Stimulated activated CD8-positive, alpha-beta memory T cell treated with anti-CD3 and anti-CD28 coated beads, Interleukin-15, amount 100 ng/mL, for 1 hour (primary cell): ENCODE measurements at places on chromosomes 6 and 20.

DNA sequence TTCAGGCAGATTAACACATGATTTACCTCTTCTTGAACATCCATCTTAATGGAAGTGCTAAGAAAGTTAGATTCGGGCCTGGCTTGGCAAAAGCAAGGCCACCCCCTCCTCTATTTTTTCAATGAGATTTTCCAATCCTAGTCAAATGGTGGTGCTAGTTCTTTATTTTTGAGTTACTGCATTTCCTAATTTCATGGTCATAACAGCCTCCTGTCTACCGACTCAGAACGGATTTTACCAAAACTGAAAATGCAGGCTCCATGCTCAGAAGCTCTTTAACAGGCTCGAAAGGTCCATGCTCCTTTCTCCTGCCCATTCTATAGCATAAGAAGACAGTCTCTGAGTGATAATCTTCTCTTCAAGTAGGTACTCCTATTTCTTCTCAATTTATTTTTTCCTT is 117.2 kb upstream of the ESR1 start:
- no peak for DNase-seq

- DNase-seq, result no peak
Observed at GRCh38 chr6:107488875-107489635, 862 bp upstream of the SOBP start.

GRCh38 chr20:1075616-1076015 is 42.8 kb upstream of the PSMF1 start:
- DNase-seq, result no peak

GRCh38 chr20:53679597-53680309 is 86.1 kb upstream of the ZNF217 start:
- DNase-seq, result no peak

GRCh38 chr6:217048-217659 is 75.1 kb upstream of the DUSP22 start:
- no peak for DNase-seq

- no peak for DNase-seq
Observed at GRCh38 chr6:169723991-169724493, 258 bp downstream of the PHF10 start.

- DNase-seq, result no peak
Observed at GRCh38 chr6:132511210-132511830, 1.6 kb downstream of the STX7 start.

DNA sequence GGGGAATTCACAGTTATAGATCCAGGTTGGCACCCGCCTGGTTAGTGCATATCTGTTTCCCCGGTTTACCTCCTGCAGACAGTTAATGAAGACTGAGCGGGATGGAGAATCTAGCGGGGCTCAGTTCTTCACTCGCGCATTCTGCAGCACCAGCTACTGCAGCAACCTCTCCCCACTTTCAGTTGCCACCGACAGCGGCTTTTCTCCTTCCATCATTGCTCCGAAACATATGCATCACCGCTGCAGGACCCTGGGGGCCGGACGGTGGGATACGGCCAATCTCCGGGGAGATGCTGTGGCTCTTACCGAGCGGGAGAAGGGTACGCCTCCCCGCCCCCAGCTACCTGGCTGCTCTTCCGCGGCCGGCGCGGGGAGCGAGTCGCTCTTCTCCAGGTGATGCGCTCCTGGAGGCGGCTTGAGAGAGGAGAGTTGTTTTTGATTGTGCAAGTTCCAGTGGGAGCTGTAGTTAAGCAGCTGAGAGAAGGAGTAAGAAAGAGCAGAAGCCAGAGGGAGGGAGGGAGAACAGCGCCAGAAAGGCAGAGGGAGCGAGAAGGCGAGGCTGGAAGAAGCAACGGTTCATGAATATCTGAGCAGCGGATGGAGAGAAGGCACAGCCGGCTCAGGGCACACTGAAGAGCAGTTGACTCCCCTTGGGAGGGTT is at the start of gene SGK1:
Gene SGK1 (minus strand): TSS at position 642 of the 661 bp plus-strand sequence. CDS start 652 bp downstream, outside the sequence.
- DNase-seq, result peak; percentile 0

DNA sequence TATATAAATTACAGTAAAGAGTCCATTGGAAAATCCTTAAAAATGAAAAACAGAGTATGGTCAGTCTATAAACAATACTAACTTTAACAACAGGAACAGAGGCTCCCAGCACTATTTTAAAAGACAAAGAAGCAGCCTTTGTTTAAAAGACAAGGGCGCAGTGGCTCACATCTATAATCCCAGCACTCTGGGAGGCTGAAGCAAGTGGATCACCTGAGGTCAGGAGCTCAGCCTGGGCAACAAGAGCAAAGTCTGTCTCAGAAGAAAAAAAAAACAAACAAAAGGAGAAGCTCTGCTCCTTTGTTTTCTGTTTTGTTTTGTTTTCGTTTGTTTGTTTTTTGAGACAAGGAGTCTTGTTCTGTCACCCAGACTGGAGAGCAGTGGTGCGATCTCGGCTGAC is 89.4 kb downstream of the DTNBP1 start:
- no peak for DNase-seq

DNA sequence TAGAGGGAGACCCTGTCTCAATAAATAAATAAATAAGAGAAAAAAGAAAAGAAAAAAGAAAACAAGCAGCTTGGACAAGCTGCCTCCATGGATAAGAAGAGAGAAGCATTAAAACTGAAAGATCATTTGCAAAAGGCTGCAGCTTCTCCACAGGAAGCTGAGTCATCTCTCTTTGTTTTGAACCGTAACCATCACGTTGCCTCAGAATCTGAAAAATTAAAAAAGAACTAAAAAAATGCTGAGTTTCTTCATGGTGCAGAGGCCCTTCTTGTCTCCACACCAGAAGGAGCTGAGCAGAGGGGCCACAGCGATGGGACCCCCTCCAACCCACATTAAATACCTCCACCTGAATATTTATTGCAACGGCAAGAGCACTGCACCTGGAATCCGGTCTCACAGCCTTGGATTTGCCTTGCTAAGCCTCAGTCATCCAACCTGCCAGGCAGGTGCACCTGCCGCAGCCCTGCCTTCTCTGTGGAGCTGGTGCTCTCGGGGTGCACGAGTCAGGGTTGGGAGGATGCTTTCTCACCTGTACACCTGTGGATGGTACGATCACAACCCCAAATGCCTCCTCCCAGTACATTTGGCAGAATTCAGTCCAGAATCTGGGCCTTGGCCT is 28.1 kb downstream of the TOX2 start:
- DNase-seq, result no peak

DNA sequence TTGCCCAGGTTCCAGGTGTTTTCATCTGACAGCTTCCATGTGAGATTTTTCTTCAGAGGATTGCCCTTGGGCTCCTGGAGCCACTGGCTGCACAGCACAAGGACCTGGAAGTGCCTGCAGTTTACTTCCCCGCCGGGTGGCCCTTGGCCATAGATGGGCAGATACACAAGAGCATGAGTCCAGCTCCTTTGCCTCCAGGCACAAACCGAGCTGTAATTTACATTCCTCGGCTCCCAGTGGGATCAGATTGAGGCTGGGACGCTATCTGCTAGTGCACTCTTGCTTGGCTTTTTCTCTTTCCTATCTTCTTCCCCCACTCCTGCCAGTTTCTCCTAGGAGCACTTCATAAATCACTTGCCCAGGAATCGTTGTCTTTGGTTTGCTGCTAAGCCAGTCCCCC is 85.4 kb upstream of the RALY start:
- no peak for DNase-seq

- DNase-seq, result no peak
Observed at GRCh38 chr6:114064862-114065261, 93.9 kb upstream of the HDAC2 start.

- no peak for DNase-seq
Observed at GRCh38 chr20:34089655-34090345, 22.2 kb downstream of the EIF2S2 start.

GRCh38 chr20:45969712-45970634 is 2.0 kb downstream of the ZNF335 start:
- DNase-seq, result no peak

DNA sequence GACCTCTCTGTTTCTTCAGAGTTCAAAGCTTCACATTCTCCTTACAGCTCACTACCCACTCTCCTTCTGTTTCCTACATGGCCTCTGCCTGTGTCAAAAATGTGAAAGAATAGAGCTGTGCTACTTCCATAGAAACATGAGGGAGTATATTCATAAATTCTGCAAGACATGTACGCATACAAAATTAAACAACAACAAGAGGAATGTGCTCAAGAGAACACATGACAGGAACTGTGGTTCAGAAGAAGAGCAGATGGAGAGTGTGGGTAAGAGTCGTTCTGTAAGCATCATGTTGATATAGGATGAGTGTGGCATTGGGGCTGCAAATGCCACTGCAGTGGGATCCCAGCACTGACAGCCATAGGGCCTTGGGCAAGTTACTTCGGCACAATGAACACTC is 266.6 kb upstream of the SASH1 start:
- DNase-seq, result no peak

DNA sequence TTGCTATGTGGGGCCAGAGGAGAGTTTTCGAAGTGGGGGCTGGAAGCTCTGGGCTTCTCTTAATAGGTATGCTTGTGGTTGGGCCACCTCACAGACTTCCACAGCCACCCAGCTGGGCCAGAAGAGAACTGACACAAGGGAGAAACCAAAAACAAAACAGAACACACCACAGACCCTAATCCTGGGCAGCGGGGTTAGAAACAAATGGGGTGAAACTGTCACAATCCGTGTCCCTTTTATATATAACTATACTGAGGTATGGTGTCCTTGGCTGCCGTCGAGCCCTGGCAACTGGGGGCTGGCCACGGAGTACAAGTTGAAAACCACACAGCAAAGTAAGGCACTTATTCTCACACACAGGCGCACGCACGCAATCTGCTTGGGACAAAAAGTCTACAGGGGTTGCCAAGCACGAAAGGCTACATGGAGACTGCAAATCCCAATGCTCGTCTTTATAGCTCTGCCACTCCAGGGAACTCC is 78.3 kb downstream of the TRAM2 start:
- no peak for DNase-seq

DNA sequence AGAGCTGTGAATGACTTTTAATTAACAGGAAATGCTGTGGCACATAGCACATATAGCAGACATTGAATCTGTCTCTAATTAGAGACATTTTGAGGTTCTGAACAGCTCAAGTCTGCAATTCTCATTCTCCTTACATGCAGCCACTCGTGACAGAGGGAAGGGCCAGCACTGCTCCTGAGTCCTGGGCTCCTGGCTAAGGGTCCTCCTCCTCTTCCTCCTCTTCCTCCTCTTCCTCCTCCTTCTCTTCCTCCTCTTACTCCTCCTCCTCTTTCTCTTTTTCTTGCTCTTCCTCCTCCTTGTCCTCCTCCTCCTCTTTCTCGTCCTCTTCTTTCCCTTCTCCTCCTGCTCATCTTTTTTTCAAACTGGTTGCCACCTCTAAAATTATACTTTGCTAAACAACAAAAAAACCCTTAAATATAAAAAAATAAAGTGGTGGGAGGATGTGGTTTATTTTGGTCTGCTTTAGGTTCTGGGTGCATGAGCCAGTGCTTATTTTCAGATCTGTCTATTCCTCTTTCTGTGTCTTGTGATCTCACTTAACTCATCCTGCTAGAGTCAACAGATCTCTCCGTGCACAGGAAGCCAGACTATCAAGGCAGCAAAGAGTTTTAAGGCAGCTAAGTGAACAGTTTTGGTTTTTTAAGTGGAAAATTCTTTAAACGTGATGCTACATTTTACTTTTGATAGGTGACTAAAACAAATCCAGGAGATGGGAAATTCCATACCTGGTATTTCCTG is 159.3 kb downstream of the CD83 start:
- DNase-seq, result no peak

DNA sequence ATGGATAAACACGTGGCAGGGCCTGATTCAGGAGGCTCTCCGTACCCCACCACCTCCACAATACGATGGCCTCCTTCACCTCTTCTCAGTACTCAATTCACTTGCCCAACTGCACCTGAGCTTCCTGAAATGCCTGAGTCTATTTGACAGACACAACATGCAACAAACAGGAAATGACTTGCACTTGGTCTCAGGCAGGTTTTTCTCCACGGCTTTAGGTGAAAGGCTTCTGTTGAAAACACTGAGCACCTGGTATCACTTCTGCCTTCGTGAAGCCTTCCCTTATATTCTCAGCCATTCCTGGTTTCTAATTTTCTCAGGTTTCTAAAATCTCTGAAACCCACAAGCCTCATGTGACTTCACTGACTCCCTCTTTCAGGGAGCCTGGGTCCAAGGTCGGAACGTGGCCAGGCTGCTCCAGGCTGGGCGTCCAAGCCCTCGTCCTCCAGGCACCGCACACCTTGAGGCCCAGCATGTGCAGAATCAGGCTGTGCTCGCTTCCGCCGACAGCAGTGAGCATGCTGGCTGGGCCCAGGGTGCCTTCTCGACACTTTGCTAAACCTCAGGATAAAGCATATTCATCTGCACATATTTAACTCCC is 34.7 kb downstream of the TAF4 start:
- DNase-seq, result no peak

DNA sequence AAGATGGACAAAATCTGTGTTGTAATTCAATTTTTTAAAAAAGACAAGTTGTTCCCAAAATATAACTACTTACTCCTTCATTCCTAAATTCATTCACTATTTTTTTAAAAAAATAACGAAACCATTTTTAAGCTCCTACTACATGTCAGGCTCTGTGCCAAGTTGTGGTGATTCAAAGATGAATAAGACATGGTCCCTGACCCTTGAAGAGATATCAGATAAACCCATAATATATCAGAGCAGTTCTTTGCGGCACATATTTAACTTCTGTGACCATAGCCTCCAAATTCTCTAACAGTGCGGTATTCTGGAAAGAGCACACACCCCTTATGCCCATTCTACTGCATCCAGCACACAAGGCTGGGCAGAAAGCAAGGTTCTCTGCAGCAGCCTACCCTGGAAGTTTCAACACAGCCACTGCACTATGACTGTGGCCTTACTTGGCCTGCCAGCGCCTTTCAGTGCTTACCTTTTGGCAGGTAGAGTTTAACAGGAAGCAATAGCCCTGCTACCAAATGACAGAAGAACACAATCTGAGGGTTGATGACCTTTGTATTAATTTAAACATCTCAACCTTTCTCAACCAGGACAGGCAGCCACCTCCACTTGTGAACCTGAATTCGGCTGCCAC is 406.5 kb downstream of the BTBD9 start:
- DNase-seq, result no peak

- no peak for DNase-seq
Observed at GRCh38 chr6:160368670-160369069, 20.5 kb downstream of the SLC22A3 start.

DNA sequence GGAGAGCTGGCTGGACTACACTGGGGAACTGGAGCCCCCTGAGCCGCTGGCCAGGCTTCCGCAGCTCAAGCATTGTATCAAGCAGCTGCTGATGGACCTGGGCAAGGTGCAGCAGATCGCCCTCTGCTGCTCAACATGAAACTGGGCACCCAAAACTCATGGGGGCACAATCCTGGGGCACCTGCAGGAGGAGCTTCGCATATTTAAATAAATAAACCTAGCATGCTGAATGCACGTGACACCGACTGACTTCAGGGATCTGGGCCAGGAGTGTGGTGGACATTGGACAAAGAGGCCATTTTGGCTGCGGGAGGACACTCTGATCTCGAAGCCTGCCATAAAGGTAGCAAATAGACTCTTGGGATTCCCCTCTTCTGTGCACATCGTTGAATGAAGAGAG is 6.8 kb downstream of the SCAND1 start:
- DNase-seq, result no peak

GRCh38 chr6:34555007-34555322 is 1.2 kb downstream of the SPDEF start:
- no peak for DNase-seq
